RKO (cell line): ENCODE measurements at places on chromosomes 16 and 17.

GRCh38 chr16:88487920-88488851 lies 35.1 kb downstream of the ZFPM1 start:
- DNase-seq, result no peak

- DNase-seq, result no peak
Observed at GRCh38 chr16:31507617-31507928, 618 bp downstream of the RUSF1 start.

DNA sequence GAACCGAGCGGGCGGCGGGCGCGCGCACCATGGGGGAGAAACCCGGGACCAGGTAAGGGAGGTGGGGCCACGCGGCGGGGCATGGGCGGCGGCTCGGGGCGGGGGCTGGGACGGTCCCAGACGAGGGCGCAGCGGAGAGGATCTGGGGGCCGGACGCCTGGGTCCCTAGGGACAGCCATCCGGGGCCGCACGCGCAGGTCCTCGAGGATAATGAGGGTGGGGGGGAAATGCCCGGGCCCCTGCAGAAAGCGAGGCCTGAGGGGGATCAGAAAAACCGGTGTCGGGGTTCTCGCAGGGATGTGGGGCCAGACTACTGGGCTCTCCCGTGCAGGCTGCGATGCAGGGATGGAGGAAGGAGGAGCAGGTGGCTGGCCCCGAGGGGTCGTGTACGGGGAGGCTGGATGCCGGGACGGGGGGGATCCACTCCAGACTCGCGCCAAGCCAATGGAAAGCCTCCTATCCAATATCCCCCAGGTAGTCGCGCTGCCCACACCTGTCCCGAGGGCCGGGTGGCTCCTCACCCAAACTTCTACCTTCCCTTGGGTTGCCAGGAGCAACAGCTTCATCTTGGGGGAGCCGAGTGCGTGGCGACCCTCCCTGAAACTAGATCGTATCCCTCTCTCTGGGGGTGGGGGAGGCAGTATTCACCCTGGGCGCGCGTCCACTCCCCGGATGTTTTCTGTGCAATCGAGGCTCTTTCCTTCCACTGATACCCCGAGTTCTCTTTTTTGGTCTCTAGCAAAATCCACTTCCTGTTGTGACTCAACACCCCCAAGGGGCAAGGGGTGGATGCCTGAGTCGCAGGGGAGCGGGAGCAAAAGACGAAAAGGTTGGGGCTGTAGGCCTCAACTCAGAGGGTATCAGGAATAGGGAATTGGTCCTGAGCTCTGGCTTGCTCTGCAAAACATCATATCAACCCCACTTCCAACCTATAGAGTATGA lies 532 bp downstream of the ARRB2 start:
- peak; percentile 66 for DNase-seq

DNA sequence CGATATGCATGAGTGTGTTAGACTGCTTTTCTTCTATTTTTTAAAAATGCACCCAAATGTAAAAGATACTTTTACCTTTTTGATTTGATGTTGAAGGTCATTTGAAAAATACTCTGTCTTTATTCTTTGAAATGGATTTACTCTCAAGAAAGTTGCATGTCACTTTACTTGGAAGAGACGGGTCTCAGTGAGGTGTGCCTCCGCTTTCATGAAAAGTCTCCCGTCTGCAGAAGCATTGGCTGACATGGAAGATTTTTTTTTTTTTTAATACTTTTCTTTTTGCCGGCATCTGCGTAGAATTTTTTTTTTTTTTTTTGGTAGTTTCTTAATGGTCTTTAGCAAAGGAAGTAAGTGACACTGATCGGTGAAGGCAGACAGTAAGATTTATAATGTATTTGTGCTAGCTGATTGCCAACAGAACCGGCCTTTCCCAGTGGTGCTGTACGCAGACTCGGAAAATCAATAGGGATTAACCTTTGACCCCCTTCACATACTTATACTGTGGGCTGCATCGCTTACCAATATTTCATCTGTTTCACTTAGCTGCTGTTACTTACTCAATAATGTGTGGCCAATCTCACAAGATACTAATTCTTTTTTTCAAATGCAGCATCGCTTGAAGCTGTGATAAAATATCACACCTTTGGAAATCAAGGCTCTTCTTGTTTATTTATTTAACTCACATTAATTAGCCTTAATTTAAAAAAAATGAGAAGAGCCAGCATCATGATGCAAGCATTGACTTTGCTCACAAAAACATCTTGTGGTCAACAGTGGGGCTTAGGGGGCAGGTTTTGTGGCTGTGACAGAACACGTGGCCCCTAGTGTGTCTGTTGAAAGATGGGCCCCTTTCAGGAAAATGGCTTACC lies 383.9 kb downstream of the WWOX start:
- no peak for DNase-seq

- no peak for DNase-seq
Observed at GRCh38 chr17:77695386-77695785, 263.1 kb upstream of the TNRC6C start.

DNA sequence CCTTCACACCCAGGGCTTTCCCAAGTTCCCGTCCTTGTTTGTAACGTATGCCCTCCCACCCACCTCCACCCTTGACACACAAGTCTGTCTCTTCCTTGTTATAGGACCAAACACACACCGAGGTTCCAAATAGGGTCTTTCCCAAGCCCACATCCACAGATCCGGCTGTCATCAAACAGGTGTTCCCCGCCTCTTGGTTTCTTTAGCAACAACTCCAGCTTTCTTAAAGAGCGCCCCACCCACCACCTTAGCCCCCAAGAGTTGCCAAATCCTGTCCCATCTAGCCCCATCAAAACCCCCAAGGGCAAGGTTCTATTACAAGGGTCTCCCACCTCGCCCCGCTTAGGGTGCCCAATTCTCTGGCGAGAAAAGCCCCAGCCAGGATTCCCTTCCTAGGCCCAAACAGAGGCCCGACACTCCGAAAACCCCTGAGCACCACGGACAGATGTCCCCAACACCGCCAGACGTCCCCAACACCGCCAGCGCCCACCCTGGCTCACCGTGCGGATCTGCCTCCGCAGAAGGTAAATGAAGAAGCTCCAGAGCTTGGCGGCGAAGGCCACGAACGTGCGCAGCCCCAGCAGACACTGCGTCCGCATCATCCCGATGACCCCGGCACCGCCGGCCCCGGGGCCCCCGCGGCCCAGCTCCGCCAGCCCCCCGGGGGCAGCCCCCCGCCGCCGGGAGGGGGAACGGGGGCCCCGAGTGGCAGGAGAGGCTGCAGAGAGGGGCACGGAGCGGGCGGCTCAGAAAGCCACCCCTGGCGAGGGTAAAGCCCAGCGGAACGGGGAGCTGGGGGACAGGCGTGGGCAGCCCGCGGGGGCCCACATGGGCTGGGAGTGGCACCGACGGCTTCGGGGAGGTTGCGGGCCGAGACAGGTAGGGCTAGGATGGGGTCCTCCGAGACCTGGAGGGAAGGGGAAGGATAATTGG lies 573 bp downstream of the CTDNEP1 start:
- no peak for DNase-seq

DNA sequence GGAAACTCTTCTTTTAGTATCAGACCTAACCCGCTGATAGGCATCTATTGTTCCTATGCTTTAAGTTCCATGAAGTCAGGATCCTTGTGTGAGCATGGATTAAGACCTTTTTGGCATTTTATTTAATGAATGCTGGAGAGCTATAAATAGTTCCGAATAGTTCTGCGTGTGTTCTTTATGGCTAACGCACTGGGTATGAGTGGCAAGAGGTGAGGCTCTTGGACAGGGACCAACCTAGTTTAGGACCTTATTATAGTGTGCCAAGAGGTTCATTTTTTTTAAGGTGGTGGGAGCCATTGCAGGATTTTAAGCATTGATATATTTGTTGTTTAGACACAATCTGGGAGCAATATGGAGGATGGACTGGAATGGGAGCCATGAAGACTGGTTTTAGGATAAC lies 71.8 kb downstream of the KPNA2 start:
- no peak for DNase-seq

DNA sequence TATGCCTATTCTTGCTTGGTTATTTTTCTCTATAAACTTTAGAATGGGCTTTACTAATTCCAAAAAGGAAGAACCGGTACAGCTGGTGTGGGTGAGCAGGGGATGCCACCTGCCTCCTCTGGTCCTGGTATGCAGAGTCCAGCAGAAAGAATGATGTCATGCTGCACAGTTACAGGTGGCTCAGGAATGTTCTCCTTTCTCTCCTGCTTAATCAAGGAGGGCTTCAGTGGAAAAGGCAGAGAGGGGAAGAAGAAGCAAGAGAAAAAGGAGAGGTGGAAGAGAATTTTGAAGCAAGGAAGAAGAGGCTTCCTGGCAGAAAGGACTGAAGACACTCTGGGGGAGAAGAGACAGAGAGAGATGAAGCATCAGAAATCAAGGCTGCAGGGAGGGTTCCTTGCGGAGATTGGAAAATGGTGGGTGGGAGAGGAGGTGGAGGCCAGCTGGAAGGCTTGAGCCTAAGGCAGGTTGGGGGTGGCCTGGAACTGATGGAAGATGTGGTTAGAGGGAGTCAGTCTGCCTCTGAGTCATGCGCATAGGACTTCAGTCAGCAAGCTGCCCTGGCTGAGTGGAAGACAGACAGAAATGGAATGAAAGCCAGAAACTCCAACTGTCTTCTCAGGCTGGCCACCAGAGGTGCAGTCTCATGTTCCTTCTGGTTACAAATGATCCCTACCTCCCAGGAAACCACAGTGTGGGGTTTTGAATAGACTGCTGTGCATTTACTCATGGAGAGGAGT lies 64.6 kb upstream of the CRHR1 start:
- DNase-seq, result peak; percentile 82

DNA sequence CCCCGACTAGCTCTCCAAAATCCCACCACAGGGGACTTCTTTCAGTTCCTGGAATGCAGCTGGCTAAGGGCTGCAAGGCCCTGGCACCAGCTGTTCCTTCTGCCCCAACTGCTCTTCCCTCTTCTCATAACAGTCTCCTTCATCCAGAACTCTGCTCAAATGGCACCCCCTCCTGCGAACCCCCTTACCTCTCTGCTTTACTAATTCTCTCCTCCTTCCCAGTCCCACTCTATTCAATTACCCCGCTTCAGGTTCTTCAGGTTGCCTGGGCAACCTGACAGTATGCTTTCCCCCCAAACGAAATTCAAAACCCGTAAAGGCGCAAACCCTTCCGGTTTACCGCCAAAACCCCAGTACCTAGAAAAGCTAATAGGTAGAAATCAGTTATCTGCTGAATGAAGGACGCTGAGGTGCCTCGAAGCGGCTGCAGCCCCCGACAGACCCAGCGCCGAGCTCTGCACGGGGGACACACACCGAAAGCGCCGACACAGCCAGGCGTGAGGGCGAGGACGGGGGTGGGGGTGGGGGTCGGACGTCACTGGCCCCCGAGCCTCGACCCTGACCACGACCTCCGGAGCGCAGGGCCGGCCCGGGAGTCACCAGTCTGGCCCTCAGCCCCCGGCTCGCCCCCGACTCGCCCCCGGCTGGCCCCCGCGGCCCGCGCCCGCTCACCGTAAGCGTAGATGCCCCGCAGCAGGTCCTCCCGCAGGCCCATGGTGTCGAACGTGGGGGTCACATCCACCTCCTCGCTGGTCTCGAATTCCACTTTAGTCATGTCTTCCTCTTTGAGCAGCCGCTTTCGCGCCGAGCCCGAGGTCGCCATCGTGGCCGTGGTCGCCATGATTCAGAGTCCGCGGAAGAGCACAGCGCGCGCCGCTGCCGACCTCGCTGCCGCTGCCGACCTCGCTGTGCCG lies 550 bp downstream of the EIF4A3 start:
- peak; percentile 24 for DNase-seq

GRCh38 chr16:20411055-20411454 lies 1.7 kb downstream of the ACSM5 start:
- no peak for DNase-seq

DNA sequence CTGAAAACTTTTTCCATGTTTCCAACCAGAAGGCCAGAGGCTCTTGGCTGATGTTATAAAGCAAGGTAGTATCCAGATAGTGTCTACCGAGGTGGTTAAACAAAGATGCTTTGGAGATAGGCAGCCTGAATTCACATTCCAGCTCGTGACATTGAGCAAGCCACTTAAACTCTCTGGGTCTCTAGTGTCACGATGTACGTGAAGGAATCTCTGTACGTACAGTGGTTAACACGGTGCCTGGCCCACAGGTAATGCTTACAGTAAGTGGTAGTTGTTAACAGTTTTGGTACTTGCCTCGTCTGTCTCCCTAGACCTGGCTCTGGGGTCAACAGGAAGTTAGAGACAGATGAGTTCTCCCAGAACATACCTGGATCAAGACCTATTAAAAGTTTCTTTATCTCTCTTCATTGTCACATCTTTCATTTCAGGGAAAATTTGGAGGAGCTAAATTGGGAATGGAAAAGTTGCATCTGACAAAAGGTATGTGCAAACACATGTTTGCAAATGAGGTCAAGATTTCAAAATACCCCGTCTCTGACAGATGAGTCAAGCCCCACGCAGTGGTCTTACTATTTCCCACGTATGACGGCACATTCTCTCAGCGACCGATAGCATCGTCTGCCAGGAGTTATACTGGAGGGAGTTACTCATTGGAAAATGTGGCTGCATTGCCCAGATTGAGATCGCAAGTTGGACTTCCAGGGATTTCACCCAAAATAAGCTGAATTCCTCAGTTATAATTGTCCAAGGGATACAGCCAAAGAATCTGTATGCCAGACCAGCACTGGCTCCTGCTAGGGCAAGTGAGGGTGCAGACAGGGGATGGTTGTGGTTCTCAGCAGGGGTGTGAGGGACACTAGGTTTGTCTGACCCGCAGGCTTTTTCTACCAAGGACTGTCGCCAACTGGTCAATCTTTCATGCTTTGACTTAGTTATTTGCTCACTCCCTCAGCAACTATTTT lies 18.9 kb upstream of the MYH10 start:
- DNase-seq, result no peak

GRCh38 chr16:3780570-3780969 lies 63.2 kb upstream of the TRAP1 start:
- peak; percentile 54 for DNase-seq

DNA sequence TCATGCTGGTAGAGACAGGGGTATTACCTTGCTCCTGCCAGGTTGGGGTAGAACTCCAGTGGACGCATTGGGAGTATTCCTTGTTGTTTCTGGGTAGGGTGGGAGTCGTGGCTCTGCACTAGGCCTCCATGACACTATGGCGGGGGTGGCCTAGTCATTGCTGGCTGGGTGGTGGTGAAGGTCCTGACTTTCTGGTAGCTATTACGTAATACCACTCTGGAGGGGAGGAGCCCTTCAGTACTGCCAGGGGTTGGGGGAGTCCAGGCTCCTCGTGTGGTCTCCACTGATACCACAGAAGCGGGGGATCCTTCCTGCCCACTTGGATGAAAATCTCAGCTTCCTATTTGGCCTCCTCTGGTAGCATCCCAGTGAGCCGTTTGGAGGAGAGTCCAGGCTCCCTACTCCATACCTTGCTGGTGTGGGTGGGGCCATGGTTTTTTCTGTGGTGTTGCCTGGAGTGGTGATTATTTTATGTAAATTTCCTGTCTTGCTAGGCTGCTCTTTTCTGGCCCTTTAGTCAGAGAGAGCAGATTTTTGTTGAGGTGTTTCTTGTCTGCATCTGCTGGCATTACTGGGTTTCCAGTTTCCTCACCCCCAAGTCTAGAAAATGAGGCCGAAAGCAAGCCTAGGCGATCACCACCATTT lies 65.8 kb upstream of the GNG13 start:
- DNase-seq, result no peak

- no peak for DNase-seq
Observed at GRCh38 chr16:50739031-50739430, 2.9 kb upstream of the CYLD start.
